T-helper 1 cell (primary cell): ENCODE measurements at places on chromosomes 2 and 18.

DNA sequence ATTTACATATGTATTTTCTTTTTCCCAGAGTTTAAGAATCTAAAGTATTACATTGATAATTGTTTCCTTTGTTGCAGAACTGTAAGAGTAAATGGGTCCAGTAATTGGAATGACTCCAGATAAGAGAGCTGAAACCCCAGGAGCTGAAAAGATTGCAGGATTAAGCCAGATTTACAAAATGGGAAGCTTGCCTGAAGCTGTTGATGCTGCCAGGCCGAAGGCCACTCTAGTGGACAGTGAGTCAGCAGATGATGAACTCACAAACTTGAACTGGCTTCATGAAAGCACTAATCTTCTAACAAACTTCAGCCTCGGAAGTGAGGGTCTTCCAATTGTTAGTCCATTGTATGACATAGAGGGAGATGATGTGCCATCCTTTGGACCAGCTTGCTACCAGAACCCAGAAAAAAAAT lies 183.8 kb upstream of the STON1 start:
- DNase-seq: no peak

DNA sequence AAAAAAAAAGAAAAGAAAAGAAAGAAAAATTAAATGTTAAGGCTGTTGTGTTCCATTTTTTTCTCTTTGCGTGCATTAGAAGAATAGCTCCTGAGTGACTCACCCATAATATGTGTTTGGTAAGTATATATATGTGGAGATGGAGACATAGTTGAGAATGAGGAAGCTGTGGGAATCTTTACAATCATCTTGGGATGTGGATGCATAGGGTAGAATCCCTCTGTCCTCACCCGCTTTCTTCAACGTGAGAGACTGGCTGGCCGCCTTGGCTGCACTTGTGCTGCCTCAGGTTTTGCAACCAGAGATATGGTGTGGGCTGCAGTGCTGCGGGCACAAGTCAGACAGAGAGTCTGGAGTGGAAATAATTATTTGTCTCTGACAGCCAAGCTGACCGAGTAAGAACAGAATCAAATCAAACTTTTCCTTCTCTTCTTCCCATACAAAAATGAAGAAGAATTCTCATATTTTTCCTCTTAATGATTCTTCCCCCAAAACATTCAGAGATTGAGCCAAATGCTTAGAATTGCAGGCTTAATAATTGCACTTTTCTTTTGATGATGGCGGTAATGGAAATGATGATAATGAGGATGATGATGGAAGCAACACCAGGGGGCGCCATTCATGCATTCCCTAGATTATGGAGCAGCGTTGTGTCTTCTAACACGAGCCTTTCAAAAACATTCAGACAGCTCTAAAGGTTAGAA lies 48.5 kb downstream of the SERPINB7 start:
- no peak for DNase-seq

DNA sequence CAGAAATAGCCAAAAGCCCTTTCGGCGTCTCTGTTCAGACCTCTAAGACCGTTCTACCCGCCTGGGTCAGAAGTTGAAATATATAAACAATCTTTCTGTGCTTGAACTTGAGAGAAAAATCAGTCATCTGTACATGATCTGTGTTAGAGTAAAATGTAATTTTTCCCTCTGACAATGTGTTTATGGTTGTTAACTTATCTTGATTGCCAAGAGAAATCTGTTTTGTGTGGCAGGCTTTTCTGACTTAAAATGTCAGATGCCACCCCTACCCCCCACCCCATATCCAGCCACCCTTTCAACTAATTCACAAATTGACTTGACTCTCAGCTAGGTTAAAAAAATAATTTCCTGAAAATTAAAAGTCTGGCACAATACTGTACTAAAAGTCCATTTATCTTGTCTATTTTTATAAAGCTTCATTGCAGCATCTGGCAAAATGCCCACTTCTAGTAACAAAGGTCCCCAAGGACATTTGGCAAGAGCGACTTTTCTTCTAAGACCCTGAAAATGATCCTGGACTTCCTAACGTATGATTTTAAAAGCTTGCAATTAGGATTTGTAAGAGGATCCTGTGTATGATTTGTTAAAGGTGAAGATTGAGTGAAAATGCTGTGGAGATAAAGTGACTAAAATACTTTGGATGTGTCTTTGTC lies 304.2 kb downstream of the EPHA4 start:
- DNase-seq: no peak

DNA sequence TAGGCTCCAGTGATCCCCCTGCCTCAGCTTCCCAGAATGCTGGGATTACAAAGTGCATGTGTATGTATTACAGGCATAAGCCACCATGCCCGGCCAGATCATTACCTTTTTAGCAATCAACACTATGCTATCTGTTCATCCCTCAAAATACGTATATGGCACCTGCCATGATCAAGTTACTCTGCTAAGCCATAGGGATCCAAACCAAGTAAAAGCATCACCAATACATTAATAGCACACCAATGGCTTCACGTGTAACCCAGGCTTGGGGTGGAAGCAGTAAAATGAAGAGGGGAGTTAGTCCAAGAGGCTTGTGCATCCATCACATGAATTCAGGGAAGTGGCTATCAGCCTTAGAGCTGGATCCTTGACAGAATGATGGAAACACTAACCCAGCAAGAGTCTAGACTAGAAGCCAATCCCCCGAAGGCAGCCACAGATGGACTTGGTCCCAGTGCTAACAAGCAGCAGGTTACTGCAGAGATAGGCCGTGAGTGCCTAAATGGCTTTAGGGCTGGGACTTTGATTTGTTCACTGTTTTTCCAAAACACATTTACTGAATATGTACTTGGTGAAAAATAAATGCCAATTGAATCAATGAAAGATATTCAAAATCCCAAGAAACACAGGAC lies 11.3 kb downstream of the HDLBP start:
- DNase-seq: no peak

GRCh38 chr2:30367232-30368070 lies 79.6 kb upstream of the LCLAT1 start:
- no peak for DNase-seq

DNA sequence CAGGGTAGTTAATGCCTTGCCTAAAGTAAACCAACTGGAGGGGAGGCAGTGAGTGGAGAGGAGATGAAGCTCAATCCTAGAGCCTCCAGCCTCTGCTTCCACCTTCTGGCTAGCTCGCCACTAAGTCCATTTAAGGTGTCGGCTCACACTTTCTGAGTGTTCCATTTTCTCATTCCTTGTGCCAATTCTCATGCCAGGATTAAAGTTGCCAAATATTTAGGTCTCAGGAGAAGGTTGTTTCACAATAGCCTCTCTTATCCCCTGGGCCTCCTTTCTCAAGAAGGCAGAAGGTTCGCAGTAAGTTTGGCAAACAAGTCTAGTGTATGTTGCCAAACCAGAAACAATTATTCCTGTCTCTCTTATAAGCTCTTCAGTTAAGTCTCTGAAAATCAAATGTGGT lies 57.2 kb downstream of the TACR1 start:
- DNase-seq: no peak

DNA sequence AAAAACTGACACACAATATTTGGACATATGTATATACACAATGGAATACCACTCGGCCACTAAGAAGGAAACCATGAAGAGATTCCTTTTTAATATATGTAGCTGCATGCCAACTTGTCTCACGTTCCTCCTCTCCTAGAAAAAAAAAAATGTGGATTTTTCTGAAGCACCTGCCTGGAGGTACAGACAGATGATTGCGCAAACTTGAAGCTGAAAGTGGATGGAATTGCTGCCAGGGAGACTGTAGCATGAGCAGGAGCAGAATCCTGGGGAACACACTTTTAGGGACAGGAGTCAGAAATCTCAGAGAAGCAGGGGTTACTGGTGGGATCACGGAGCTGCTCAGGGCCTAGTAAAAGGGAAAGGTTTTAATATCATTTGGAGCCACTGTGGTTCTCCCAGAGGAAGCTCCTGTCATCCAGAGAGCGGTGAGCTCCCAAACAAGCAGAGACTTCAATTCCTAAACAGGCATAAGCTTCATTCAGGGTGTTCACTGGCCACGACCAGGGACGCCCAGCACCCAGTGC lies 640 bp upstream of the SPR start:
- DNase-seq: no peak

- DNase-seq: no peak
Observed at GRCh38 chr2:167712275-167712674, 535.1 kb downstream of the STK39 start.

- DNase-seq: no peak
Observed at GRCh38 chr2:238527565-238527964, 100.8 kb downstream of the ASB1 start.

DNA sequence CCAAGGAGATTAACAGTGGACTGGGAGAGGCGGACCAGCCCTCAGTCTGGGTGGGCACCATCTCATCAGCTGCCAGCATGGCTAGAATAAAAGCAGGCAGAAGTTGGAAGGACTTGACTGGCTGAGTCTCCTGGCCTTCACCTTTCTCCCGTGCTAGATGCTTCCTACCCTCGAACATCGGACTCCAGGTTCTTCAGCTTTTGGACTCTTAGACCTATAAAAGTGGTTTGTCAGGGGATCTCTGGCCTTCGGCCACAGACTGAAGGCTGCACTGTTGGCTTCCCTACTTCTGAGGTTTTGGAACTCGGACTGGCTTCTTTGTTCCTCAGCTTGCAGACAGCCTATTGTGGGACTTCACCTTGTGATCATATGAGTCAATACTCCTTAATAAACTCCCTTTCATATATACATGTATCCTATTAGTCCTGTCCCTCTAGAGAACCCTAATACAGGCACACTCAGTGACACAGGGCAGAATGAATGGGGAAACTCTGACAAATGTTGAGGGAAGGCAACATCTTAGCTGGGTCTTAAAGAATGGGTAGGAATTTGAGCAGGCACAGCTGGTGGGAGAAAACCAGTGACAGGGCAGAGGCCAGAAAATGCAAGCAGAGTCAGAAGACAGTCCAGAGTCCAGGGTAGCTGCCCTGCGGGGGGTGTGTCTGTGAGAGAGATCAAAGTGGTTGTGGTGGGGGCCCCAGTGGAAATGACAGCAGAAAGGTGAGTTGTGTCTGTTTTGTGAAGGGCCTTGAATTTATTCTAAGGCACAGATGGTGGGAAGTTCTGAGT lies 108.1 kb upstream of the CD302 start:
- no peak for DNase-seq

DNA sequence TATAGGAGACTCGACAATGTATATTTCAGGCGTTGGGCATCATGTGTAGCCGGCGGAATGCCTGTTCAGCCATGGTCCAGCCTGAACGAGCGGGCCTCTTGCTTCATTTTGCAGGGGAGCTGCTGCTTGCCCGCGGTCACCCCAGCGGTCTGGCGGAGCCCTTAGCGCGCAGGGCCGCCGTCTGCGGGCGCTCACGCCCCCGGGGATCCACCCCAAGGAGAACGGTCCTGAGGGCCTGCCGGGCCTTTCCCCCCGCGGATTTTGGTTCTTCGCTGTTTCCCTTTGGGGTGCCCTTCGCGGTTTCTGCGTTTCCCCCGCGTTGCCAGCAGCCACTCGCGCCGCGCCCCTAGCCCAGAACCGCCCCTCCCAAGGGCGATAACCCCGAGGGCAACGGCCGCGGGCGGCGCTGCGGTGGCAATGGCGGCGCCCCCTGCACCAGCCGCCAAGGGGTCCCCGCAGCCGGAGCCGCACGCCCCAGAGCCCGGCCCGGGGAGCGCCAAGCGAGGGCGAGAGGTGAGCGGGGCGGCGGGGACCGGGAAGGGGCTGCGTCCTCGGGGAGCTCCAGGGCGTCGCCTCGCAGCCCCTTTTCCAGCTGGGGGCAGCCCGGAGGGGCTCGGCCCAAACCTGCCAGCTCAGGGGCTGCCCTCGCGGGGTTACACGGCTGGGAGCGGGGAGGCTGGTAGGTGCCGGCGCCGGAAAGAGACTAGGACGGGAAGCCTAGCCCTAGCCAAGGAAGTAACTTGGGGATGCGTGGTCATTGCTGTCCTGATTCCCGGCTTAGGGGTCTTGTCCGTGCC lies at the start of gene MFSD2B:
Gene MFSD2B (plus strand): TSS at position 406 of the 797 bp plus-strand sequence. CDS start 12 bp downstream, at position 418.
- no peak for DNase-seq

GRCh38 chr2:100205174-100205573 lies 62.8 kb upstream of the AFF3 start:
- no peak for DNase-seq

- DNase-seq: no peak
Observed at GRCh38 chr2:237626813-237627440, 460 bp upstream of the LRRFIP1 start.

DNA sequence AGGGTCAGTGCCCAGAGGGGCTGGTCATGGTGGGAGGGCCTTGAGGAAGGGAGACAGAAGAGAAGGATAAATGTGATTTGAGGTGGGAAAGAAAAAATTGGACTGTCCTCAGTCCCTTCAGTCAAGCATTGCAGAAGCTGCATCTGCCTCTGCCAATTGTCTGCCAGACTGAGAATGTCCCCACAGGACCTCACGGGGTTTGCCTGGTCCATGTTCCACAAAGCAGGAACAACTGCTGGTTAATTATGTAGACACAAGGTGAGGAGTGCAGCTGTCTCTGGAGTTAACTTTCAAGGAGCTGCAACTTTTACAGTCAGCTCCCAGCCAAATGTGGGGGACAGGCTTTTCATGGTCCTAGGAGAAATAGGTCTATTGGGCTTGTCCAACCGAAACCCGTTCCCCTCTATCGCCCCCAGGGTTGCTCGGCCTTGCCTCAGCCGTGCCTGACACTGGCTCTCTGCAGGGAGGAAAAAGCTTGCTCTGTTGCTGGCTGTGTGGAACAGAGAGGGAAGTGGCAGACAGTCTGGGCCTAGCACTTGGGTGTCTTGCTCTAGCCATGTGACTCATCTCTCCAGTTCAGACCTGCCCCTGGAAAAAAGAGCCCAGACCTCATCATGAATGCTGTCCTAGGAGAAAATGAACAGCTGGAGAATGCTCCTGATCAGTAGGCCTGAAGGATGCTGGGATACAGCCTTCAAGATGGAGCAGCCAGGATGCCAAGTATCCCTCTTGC lies 31.1 kb upstream of the PAX8 start:
- no peak for DNase-seq

- no peak for DNase-seq
Observed at GRCh38 chr18:80246445-80247392, 595 bp downstream of the PARD6G start.

- DNase-seq: no peak
Observed at GRCh38 chr2:224283466-224283965, 118.4 kb downstream of the FAM124B start.
